ENCODE measurements at places on chromosomes 4 and X. TPM values are rescaled to one million over a fixed set of nuclear protein-coding genes. Genes with fewer than 3 reads are reported as not detected.

APELA gene
- not detected for total RNA-seq

FANCB gene
- 8.3 TPM for total RNA-seq

DNA sequence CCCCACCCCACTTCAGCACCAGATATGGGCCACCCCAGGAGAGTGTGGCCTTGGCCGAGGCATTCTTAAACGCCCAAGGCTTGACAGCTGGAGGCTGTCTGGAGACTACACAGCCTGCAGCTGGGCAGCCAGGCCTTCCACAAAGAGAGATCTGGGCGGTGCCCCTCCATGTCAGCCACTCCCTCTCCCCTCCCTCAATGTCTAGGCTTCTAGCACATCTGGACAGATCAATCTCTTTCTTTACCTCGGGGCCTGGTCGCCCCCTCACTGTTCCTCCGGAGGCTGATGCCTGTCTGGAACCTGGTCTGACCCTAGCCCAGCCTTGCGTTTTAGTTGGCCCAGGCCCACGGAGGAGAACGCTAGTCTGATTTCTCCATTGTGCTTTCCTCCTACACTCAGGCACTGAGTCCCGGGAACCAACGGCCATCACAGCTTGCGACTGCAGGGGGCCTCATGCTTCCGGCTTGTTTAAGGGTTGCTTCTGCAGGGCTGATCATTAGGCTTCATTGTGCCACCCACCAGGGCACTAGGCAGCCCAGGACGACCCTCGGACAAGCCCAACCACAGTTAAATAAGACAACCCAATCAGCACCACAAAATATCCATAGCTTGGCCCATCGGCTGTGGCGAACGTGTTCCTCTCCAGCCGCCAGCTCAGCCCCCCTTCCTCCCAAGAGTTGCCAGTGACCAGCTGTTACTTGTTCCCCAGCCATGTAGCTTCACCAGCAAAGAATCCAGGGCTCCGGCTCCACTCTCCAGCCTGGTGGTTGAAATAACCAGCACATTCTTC is 200.6 kb downstream of the BCOR start:
- no peaks in the 10 kb centered on the region for H3K4me1 ChIP-seq
- no peak overlapping the region for H3K4me3 ChIP-seq
- no peak for DNase-seq

GRCh38 chr4:164383358-164384220 is 370.3 kb upstream of the SMIM31 start:
- DNase-seq, result no peak
- no peak overlapping the region for H3K27ac ChIP-seq
- H3K4me3 ChIP-seq, result no peak overlapping the region
- no peaks in the 10 kb centered on the region for H3K27me3 ChIP-seq

- no peaks in the 10 kb centered on the region for H3K4me1 ChIP-seq
- no peak overlapping the region for H3K27ac ChIP-seq
- no peak for DNase-seq
- H3K4me3 ChIP-seq, result no peak overlapping the region
Measured at GRCh38 chr4:155931634-155932033, 22.0 kb downstream of the CTSO start.

- H3K27ac ChIP-seq, result no peak overlapping the region
- H3K4me1 ChIP-seq, result no peaks in the 10 kb centered on the region
- H3K27me3 ChIP-seq, result no peaks in the 10 kb centered on the region
- no peaks in the 10 kb centered on the region for H3K36me3 ChIP-seq
Measured at GRCh38 chrX:95974890-95975289, 709.8 kb upstream of the DIAPH2 start.
